ENCODE measurements at places on chromosomes 13 and 19.

GRCh38 chr13:97434397-97435201 is 630 bp downstream of the RAP2A start:
- DNase-seq: no peak

DNA sequence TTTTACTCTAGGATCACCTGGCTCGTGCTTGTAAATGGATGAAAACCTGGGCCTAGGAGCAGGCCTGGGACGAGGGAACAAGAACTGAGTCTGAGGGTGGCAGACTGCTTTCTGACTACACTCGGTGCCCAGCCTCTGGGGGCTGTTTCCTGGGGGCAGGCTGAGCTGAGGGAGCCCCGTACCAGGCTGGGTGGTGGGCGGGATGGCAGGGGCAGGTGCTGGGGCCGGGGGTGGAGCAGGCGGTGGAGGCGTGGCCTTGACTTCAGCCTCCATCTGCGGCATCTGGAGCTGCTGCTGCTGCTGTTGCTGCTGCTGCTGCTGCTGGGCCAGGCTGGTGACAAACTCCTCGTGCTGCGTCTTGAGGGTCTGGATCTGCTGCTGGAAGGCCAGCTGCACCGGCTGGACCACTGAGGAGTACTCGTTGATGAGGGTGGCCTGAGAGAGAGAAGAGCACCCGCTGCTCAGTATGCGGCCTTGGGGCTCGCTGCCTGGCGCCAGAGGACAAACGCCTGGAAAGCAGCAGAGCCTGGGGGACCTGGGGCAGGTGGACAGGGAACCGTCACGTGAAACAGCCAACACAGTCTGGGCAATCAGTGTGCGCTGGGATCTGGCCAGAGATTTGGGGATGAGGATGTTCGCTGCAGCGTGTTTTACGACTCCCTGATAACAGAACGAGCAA is 12.6 kb downstream of the CHERP start:
- no peak for DNase-seq

- no peak for DNase-seq
These were observed 10.7 kb downstream of the IQCN start for GRCh38 chr19:18263324-18264136.

DNA sequence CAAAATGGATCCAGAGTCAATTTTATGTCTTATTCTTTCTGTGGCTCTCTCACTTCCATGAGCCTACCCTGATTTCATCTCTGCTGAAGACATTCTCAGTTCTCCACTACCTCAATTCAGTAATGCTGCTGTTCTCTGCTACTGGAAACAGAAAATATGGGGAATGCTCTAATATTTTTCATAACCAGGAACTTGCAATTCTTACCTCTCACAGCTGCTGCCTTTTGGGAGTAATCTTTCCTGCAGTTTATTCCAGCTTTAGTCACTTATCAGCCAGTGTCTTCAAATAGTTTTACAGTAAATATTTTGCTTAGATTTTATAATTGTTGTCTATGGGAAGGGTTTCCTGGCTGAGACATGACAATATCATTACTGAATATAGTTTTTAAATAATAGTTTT is 145.1 kb upstream of the UFM1 start:
- no peak for DNase-seq

DNA sequence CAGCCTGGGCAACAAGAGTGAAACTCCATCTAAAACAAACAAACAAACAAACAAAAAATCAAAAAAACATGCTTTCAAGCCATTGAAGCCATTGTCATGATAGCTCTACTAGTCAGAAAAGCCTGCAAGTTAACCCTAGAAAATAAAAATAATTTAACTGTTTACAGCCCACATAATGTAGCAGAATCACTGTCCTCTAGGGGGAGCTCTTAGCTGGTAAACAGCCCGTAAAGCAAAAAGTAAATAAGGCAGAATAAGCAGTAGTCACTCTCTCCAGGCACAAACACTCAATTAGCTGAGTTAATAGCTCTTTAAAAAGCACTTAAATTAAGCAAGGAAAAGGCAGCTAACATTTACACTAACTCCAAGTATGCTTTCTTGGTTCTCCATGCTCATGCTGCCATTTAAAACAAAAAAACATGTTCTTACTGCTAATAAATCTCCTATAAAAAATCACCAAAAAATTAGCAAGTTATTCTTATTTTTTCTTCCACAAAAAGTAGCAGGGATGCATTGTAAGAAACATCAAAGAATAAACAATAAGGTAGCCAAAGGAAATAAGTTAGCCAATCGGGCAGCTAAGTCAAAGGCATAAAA is 11.3 kb downstream of the LILRB4 start:
- no peak for DNase-seq
